Subcutaneous preadipocyte (primary cell): ENCODE measurements at places on chromosomes 1 and 21. TPM values are rescaled to one million over a fixed set of nuclear protein-coding genes. Genes with fewer than 3 reads are reported as not detected.

The SUMO3 gene
- 69.0 and 84.1 TPM in 2 replicates for total RNA-seq

The ZBTB8A gene
- total RNA-seq: 4.3 and 4.8 TPM in 2 replicates

The NBPF10 gene
- 1.5 and 4.3 TPM in 2 replicates for total RNA-seq

The RCC1 gene
- 59.2 and 76.8 TPM in 2 replicates for total RNA-seq

The PGBD5 gene
- under 0.01 TPM in 1 of 2 replicates, not detected in the other for total RNA-seq

The LAPTM5 gene
- 0.37 and 0.39 TPM in 2 replicates for total RNA-seq

The BRINP3 gene
- total RNA-seq: under 0.01 TPM in 1 of 2 replicates, not detected in the other

The GLRX2 gene
- 6.2 and 7.0 TPM in 2 replicates for total RNA-seq

The CEP104 gene
- total RNA-seq: 17.3 and 19.9 TPM in 2 replicates

The KLF17 gene
- 0.37 TPM in 1 of 2 replicates, not detected in the other for total RNA-seq

The LRP8 gene
- total RNA-seq: 40.4 and 69.0 TPM in 2 replicates

The DMRTA2 gene
- not detected in 2 replicates for total RNA-seq

The GPR25 gene
- not detected in 2 replicates for total RNA-seq

The SEMA4A gene
- total RNA-seq: 0.37 and 0.98 TPM in 2 replicates
